ENCODE measurements at places on chromosomes 16 and 17.

GRCh38 chr16:1557576-1557975 lies 24.1 kb downstream of the TMEM204 start:
- DNase-seq, result no peak

GRCh38 chr17:10276436-10276835 lies 78.0 kb upstream of the GAS7 start:
- no peak for DNase-seq

GRCh38 chr16:81462683-81463082 lies 18.1 kb downstream of the CMIP start:
- no peak for DNase-seq

DNA sequence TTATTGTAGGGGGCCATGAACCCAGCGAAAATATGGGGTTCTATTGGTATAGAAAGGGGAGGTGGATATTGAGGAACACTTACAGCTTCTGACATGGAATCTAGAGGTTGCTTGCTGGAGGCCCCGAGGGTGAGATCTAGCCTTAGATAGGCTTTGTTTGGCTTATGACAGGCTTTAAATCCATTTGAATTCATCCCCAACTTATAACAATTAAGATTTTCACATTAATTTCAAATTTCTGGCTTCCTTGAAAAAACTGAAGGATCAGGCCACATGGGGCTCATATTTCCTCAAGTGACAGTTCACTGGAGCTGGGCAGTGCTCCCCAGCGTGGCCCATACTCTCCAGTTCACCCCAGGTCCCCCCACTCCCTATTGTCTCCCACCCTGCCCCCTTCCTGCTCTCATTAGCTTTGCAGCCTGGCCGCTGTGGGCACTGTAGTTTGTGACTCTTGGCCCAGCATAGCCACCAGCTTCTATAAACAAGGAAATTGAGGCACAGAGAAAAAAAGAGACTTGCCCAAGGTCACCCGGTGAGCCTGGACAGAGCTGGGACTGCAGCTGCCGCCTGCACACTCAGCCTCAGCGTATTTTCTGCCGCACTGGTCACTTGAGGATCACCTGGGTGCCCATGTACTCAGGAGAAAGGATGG lies 19.8 kb upstream of the ADGRG1 start:
- no peak for DNase-seq

GRCh38 chr17:3693829-3694231 lies 2.1 kb downstream of the P2RX5 start:
- peak; percentile 45 for DNase-seq

DNA sequence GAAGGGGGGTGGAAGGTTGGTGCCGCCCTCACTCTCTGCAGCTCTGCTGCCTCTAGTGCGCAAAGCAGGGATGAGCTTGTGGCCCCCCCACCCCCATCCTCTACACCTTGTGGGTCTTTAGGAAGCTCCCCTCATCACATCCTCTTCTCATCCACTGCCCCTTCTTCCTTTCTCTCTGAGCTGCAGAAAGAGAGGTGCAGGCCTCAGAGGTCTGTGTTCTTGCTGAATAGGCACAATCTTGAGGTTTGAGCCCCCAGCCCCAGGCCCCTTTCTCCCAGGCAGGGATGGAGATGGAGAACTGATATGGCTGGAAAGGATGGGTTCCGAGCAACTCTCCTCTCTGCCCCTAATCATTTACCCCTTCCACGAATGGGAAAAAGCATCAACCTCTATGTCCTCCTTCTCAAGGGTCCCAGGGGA lies 2.6 kb downstream of the CACNA1G start:
- DNase-seq, result no peak

DNA sequence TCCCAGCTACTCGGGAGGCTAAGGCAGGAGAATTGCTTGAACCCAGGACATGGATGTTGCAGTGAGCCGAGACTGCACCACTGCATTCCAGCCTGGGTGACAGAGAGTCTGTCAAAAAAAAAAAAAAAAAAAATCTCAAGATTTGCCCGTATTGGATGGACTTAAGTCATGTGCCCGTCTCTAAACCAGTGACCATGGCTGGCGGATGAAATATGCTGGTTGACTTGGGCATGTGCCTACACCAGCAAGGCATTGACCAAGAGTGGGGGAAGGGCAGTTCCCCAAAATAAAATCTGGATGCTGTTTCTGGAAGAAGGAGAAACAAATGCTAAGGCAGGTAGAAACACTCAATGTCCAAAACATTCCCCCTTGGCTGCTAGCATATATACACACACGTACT lies 21.5 kb upstream of the COL1A1 start:
- no peak for DNase-seq

- DNase-seq, result no peak
Observed at GRCh38 chr16:84039696-84040095, 2.9 kb downstream of the SLC38A8 start.

DNA sequence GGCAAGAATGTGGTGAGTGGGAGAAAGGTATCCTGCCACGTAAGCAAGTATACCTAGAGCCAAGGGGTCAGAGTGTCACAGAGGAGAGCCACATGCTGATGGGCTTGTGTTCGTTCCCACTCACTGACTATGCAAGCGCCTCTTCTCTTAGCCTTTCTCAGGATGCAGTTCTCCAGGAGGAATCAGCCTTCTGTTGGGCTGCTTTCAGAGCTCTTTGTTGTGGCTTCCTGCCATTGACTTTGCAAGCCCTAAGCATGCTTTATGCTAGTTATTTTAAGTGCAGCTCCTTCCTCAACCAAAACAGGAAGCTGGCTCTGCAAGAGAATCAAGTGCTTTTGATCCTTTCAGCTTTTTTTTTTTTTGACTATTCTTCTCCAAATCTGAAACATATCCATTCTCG lies 66.6 kb downstream of the SIAH1 start:
- DNase-seq, result peak; percentile 51

- DNase-seq, result no peak
Observed at GRCh38 chr17:82602986-82603710, 45.1 kb downstream of the WDR45B start.

GRCh38 chr16:81224824-81225223 lies 13.7 kb upstream of the BCO1 start:
- no peak for DNase-seq

DNA sequence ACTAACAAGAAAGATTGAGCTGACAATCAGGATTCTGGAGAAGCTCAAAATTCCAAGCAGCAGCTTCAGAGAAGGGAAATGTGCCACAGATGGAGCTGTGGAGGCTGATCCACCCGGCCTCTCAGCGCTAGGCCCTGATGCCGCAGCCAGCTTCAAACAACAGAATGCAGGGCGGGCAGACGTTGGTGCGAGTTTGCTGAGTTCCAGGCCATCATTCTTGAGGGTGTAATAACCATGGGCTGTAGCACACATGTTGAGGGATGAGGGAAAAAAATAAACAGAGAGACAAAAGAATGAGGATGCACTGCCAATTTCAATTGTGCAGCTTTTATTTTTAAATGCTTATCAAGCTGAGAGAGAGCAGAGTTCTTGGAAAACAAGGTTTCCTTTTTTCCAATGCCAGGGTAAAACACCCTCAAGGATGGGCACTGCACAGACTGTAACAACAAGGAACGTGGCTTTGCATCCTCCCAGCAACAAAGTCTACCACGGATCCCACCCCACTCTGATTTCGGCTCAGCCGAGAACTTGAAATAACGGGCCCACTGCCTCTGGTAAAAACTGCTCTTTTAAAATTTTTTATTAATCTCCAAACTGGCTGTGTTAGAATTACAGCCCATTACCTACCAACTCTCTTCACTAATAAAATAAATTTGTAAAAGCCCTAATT lies 90.2 kb downstream of the SMG6 start:
- DNase-seq, result no peak

DNA sequence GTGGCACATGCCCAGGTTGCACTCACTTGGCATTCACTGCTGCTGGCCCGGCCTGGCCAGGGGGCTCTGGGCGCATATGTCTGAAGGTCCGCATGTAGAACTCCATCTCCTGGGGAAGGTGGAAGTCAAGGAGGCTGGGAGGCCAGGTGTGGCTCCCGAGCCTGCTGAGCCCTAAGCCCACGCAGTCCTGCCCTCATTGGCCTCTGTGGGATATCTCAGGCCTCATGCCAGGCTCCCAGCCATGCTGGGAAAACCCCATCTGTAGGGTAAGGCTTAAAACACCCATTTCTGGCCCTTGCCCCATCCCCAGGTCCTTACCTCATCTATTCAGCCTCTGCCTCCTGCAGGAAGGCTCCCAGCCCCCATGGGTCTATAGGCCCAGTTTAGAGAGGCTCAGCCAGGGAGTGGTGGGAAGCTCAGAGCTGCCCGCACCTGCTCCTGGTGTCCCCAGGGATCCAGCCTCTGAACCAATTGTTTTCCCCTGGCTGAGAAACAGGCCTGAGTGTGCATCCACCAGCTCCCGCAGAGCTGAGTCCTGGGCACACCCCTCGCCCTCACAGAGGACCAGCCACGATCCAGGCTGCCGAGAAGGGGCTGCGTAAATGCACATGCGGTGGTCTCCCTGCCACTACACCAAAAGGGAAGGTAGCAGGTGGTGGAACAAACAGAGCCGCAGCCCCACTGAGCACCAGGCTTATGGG lies 2.3 kb upstream of the TPPP3 start:
- DNase-seq, result no peak

DNA sequence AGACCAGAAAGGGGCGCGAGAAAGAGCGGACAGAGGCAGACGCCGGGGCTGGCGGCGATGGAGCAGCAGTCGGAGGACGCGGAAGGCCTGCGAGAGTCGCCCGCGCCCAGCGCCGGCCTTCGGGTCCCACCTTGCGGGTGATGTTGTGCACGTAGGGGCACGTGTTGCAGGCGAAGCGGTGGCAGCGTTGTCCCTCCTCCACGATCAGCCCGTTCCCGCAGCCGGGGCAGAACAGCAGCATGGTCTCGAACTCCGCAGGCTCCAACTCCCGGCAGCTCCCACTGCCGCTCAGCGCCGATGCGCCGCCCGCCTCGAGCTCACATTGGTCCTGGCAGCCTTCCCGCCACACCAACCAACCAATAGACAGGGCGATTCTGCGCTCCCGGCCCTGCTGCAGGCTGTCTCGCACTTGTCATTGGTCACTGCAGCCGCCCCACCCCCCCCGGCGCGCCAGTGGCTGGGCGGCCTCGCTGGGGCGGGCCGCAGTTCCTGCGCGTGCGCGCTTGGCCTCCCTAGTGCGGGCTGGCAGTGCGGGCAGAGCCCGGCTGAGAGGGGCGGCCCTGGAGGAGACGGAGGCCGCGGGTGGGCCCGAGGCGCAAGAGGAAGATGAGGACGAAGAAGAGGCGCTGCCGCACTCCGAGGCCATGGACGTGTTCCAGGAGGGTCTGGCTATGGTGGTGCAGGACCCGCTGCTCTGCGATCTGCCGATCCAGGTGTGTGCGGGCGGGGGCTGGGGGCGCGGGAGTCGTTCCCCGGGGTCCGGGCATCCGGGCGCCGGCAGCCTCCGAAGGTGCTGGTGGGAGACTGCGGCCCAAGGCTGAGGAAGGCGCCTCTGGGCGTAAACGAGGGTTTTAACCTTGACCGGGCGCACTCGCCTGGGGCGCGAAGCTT lies at the start of the genes POLR3K and SNRNP25:
Gene POLR3K, minus strand, starts transcription at position 263 of the 891 bp plus-strand sequence. Its CDS starts 22 bp downstream, at position 241.
Gene SNRNP25, plus strand, starts transcription at position 483 of the 891 bp plus-strand sequence. Its CDS starts 189 bp downstream, at position 672.
- peak; percentile 98 for DNase-seq

DNA sequence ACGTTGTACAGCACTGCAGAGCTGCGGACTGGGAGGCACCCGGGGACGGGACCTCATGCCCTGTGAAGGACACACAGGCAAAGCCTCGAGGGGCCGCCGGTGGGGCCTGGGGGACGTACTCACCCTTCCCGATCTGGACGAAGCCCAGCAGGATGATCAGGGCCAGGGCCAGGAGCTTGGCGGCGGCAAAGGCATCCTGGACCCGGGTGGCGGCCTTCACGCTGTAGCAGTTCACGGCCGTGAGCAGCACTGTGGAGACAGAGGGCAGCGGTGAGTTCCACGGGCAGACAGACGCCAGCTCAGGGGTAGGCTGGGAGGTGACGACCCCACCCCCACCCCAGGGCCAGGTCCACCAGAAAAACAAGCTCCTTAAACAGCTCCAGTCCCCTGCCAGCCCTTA lies 17.7 kb downstream of the SLC7A5 start:
- DNase-seq, result no peak
